Stimulated activated CD4-positive, alpha-beta T cell treated with anti-CD3 and anti-CD28 coated beads, TNF-alpha, amount 100 ng/mL, for 1 hour (primary cell): ENCODE measurements at places on chromosomes 3 and 15.

DNA sequence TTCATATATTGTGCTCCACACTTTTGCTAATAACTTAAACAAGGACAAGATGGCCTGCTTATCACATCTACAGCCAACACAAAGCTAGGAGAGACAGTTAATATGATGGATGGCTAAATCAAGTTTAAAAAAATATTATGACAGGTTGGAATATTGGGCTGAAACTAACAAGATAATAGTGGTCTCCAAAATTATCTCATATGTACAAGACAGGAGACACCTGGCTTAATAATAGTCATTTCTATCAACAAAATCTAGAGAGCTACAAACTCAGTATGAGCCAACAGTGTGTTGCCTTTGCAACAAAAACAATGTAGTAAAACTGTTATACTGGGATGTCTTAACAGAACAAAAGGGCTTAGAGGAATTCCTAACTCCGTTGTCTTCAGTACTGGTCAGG is 317.1 kb upstream of the COL8A1 start:
- no peak for DNase-seq

DNA sequence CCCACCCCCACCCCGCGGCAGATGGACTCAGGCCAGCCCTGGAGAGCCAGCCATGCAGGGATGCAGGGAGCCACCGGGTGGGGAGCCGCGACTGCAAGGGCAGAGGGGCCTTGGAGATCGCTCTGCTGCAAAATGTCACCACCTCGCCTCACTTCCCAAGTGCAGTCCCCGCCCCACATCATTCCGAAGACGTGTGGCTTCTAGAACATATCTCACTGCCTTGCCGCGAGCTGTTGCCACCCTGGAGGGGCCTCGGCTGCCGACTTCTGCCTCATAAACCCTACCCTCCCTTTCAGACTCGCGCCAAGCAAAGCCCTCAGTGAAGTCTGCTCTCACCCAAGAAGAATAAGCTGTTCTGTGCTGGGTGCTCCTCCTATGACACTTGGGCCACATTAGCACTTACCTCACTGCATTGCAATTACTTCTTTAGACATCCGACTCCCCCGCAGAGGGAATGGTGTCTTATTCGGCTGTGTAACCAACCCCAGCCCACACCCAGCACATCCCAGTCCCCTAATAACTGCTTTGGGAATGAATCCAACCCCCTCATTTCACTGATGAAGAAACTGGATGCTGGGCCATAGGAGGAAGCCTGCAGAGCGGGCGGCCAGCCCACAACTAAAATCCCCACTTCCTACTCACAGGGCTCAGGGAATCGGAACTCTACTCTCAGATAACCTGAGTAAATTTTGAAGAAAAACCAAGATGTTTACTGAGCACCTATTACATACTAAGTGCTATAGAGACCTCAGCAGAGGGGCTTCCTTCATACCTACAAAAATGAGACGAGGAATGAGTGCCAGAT is 8.6 kb downstream of the TLE3 start:
- DNase-seq = no peak

DNA sequence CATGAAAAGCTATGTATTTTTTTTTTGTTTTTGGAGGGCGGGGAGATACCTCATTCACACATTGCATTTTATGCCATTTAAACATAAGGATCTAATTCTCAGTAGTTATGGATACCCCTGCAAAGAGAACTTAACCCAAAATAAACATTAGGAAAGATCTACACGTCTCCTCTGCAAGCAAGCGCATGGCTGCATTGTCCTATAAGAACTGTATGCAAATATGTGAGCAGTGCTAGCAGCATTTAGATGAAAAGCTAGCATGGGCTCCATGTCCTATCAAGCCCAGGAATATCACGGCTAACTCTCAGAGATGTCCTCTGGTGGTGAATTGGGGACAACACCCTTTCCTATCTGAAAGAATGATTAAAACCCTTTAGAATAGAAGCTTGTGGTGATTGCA is 292.8 kb downstream of the MEX3B start:
- no peak for DNase-seq

DNA sequence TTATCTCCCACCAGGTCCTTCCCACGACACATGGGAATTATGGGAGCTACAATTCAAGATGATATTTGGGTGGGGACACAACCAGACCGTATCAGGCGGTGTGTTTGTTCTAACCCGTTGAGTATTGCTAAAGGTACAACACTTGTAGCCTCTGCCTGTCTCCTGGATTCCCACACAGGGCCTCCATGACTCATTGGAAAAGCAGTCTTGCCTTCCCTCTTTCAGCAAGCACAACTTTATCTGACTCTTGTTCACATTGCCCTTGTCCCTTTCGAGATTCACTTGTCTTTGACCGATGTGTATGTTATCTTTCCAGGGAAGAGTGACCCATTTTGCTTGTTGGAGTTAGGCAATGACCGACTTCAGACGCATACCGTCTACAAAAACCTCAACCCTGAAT is 152.3 kb downstream of the MCTP2 start:
- DNase-seq = no peak

- DNase-seq = no peak
Measured at GRCh38 chr3:4340411-4341335, 37.5 kb downstream of the SETMAR start.

GRCh38 chr15:91974321-91974720 is 120.8 kb downstream of the SLCO3A1 start:
- no peak for DNase-seq

- no peak for DNase-seq
Measured at GRCh38 chr15:38720893-38721567, 156.4 kb upstream of the RASGRP1 start.
